ENCODE measurements at places on chromosomes 7 and 10.

GRCh38 chr7:47331179-47331565 is 250.7 kb downstream of the TNS3 start:
- no peak for DNase-seq

DNA sequence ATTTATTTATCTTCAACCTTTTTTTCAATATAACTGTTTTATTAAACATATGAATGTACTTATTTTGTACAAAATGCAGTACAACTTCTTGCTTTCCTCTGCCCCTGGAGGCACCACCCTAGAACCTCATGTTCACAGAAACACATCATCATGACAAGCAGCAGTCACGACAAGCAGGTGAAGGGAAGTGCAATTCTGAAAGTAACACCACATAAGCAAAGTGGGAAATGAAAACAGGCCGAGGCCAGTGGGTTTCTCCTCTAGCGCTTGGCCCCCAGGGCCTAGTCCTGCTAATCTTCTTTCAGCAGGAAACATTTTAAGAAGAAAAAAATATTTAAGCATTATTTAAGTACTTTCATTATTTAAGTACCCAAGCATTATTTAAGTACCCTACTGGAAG is 598.1 kb downstream of the SH2D4B start:
- DNase-seq: no peak

DNA sequence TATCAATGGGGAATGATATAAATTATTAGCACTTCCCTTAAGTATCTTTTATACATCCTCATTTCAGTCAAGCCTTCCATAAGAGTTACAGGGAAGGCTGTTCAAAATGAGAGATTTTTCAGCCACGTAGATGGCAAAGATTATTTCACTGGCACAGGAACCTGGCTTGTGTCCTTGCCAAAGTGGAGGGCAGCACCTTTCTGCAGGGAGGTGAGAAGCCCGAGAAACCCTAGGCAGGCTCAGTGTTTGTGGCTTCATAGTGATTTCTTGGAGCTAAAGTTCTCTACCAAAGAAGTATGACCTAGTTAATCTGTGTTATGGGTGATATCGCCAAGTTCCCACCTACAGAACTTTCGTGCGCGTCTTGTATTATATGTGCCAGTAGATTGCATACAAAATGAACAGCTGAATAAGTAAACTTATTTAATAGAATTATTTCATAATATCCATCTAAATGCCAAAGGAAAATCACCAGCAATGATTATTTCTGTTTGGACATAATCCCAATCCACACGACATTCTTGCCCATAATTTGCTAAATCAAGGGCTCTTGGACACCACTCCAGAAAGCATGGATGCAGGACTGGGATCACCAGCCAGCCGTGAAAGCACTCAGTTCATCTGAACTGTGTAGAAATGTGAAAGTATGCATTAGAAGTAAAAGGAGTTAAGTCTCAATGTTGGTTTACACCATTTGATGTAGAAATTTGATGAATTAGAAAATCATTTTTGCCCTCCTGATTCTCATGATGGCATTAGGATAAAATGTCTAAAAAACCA is 150.4 kb upstream of the RNF32 start:
- DNase-seq: no peak

- peak; percentile 34 for DNase-seq
Measured at GRCh38 chr10:113326160-113327111, 226.4 kb upstream of the HABP2 start.

DNA sequence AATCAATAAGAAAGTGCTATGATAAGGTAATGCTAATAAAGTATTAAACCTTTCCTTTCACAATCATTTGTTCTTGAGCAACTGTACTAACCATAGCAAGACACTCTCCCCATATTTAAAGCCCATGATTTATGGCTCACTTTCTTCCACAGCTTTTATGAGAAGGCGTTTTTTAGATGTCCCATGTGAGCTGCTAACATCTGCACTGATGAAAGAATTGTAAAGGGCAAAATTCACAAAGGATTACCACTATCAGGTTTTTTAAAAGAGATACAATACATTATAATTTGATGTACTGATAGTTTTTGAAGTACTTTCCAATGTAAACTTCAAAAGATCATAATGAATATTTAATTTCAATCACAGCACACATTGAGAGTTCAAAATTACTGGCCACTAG is 75.7 kb downstream of the RNLS start:
- no peak for DNase-seq

GRCh38 chr10:761376-761775 is 71.9 kb upstream of the DIP2C start:
- DNase-seq: no peak

DNA sequence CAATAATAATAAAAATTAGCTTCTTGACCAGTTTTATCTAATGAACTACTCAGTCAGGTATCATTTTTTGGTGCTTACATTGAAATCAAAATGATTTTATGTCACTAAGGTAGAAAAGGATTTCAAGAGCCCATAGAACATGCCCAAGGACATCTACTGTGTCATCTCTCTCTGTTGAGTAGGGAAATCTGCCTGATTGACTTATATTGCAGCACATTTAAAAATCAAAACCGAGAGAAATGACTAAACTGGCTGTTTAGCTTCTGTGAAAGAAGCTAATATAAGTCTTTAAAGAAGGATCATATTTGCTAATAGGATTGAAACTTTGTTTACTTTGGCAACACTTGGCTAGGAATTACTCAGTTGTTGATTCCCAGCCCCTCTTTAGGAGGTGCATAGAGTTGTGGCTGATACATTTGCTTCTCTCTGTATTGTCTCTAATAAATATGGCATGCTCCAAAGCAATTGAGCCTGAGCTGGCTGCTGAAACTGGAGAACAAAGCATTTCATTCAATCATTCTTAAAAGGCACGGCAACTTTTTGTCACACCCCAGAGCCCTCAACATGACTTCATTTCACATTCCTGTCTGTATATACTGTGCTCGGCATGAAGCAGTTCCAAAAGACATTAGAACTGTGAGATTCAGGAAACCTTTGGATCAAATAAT is 1096.9 kb upstream of the POT1 start:
- DNase-seq: no peak

- no peak for DNase-seq
Measured at GRCh38 chr7:1981201-1981877, 251.4 kb downstream of the MAD1L1 start.

DNA sequence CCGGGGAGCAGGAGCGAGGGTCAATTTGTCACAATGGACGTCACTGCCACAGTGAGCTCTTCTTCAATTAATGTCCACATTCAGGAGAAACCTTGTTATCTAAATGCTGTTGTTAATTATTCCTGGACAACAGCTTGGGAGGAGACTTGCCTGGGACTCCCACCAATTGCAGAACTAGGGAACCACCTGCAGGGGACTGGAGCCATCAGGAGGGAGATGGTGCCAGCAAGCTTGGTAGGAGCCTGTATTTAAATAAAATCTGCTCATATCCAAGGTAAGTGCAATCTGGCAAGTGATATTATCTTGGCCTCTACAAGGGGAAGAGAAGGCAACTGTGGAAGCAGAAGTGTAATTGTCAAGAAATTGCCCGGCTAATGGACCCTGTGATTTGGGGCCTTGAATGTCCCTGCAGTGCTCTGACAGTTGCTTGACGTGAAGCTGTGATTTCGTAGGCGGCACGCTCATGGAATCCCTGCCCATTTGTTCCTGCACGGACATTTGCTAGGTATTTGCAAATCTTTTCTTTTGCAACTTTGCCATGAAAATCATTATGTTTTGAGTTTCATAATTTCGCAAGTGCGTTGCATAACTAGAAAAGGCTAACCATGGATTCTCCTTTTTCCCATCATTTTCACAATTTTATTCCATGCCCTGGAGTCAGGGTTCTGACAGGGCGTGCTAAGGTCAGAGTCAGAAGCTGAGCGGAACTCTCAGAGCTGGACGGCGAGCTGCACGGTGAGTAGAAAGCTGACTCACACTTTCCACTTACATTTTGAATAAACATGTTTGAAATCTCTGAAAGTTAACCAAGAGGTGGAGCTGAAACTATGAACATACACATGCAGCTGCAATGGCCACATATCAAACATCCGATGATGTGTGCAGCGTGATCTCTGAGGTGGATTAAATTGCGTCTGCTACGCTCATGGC is 84.9 kb upstream of the TCERG1L start:
- no peak for DNase-seq

GRCh38 chr7:66339141-66339540 is 134.0 kb downstream of the TPST1 start:
- DNase-seq: no peak

DNA sequence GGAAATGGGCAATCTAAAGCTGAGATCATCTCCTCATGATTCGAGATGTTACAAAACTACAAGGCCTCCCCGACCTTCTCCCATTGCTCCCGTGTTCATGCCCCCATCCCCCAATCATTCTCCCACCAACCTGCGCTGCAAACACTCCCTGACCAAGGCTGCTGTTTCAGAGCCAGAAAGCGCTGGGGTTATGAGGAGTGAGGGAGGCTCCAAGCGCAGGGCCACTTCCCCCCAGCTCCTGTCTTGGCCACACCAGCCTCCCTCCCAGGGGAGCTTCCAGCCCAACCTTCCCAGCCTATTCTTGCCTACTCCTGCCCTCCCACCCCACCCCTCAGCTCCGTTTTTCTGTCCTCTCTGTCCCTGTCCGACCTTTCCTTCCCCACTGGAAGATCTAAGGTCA is 14.7 kb upstream of the NODAL start:
- DNase-seq: no peak

DNA sequence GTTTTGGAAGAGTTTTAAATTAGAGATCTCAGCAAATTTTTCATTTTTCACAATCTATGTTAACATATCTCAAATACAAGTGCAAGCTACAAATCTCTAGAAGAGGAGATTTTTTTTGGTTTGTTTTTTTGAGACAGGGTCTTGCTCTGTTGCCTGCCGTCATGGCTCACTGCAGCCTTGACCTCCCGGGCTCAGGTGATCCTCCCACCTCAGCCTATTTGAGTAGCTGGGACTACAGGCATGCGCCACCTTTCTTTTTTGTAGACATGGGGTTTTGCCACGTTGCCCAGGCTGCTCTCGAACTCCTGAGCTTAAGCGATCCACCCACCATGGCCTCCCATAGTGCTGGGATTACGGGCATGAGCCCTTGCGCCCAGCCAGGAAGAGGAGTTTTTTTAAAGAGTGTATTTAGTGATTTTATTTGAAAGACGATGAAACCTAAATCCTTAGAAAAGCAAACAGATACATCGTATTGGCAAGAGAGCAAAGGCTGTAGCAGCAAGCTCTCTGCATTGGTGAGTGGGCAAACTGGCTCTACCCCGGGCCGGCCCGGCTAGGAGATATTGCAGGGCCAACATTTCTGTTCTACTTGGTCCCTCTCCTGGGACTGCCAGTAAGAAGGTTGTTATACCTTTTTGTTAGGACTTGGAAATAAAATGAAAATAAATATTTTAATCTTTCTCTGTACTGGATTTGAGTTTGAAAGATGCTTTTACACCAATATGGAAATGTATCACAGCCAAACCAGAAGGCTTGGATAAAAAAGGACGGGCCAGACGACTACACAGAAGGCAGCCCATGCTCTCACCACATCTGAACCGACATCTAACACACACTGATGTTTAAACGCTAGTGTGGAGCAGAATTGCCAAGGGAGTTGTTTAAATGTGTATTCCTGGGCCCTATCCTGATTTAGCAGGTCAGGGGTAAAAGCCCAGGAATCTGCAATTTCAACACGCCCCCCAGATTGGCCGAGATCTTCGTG is 49.6 kb upstream of the RHEB start:
- DNase-seq: no peak

GRCh38 chr10:42992156-42992956 is 84.5 kb upstream of the RET start:
- DNase-seq: no peak

DNA sequence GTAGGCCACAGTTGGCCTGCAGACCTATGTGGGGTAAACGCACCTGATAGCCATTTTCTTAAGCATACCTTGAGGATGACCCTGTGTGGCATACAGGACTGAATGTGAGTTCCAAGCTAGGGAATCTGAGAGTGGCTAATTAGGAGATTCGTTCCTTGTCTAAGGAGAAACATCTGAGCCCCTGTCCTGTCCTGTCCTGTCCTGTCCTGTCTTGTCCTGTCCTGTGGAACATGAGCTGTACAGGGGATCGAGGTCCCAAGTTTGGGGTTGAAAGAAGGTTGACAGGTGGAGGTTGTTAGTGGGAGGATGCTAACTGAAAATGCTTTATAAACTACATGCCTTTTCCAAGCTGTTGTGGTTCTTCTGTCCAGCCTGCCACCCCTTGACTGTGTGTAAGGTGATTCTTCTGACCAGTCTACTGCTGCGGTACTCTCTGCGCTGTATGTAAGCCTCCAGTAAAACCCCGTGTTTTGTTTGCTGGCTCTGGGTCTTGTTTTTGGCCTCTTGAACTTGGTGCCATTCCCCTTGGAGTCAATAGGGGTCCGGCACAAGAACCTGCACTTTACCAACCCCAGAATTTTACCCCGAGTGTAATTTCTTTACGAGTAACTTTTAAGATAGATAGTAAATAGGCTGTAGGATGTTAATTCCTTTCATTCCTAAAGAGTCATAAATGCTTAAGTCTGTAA is 26.4 kb downstream of the ZNRF2 start:
- DNase-seq: no peak

GRCh38 chr10:100662067-100662466 is 83.3 kb upstream of the PAX2 start:
- DNase-seq: no peak

- DNase-seq: peak; percentile 78
Measured at GRCh38 chr7:76397409-76398183, 11.9 kb downstream of the SSC4D start.

GRCh38 chr10:132984801-132985545 is 42.6 kb upstream of the CFAP46 start:
- DNase-seq: no peak

DNA sequence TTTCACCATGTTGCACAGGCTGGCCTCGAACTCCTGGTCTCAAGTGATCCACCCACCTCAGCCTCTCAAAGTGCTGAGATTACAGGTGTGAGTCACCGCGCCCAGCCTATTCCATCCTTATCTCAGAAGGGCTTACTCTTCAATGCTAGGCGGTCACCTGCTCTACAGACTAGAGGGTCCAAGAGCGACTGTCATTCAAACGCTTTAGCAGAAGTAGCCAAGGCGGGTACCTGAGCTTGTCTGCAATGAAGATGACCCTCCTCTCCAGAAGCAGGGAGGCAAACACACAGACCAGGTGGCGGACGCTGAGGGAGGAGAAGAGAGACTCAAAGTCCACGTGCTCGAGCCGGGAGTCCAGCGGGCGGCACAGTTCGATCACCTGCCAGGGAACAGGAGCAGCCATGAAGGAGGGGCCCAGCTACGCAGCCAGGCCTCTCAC is 65.1 kb upstream of the MKRN1 start:
- DNase-seq: no peak

DNA sequence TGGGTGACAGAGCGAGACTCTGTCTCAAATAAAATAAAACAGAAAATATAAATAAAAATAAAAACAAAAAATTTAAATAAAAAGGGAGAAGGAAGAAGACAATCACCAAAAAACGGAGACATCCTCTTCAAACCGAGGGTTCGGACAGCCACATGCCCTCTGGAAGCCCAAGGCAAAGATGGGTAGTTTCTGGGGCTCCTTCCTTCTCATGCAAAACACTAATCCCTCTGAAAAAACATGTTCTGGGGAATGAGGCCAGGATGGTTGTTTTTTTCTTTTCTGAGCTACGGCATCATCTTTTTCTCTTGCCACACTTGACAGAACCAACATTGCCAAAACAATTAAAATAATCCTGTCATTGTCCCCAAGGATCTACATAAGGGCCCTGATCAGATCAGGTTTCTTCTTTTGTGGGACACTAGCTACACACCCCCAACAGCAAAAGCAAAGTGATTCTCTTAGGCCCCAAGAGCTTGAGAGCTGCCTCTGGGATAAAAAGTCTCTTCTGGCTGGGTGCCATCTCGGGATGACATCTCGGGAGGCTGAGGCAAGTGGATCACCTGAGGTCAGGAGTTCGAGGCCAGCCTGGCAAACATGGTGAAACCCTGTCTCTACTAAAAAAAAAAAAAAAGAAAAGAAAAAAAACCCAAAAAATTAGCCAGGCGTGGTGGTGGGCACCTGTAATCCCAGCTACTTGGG is 14.2 kb upstream of the POR start:
- no peak for DNase-seq

Data from stimulated activated CD4-positive, alpha-beta T cell treated with anti-CD3 and anti-CD28 coated beads, Interleukin-1b, Interleukin-23, amount 100 ng/mL, for 24 hours (primary cell).